ENCODE measurements at places on chromosomes 12 and 14. TPM values are rescaled to one million over a fixed set of nuclear protein-coding genes. Genes with fewer than 3 reads are reported as not detected.

DNA sequence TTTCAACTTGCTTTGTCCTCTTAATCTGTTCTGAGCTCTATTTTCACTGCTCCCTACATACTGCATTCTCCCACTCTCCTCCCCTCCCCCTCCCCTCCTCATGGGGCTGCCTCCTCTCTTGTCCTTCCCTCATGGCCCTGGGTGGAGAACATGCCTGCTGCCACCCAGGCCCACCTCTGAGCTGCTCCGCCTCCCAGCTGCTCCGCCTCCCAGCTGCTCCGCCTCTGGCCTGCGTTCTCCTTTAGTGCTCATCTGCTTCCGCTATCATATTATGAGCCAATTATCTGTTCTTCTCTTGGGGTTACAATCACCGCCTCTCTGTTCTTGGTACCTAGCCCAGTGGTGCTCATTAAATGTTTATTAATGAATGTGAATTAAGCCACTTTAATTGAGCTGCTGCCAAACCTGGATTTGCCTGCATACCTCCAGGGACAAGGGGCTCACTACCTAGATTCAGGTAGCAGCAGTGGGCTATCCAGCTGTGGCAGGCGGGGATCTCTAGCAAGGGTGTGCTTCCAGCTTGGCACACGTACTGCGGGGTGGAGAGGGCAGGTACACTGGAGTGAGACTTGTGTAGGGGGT lies 32.0 kb upstream of the FAM181A start:
- no peak for DNase-seq

DNA sequence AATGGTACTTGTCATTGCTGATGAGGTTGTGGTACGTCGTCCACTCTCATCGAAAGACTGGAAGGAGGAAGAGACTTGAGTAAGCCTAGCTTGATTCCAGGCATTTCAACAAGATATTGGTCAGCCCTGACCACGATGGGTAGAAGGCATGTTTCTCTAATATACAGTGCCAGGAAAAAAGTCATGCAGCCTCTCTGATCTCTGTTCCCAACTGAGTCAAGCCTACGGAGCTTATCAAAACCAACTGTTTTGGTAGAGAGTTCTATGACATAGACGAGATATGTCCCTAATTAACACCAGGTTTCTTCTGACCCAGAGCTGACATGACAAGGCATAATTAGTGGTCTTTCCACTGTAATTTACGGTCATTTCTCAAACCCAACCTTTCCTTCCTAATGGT lies 58.5 kb downstream of the NIN start:
- DNase-seq, result no peak

DNA sequence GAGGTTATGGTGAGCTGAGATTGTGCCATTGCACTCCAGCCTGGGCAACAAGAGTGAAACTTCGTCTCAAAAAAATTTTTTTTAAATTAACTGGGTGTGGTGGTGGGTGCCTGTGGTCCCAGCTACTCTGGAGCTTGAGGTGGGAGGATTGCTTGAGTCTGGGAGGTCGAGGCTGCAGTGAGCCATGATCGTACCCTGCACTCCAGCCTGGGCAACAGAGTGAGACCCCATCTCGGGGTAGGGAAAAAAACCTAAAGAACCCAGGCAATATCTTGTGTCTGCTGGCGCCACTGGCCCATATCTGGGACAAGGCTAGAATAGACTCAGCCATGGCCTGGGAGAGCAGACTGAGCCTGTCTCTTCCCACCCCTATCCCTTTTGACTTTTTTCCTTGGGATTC lies 9.1 kb upstream of the GPRC5A start:
- no peak for DNase-seq

DNA sequence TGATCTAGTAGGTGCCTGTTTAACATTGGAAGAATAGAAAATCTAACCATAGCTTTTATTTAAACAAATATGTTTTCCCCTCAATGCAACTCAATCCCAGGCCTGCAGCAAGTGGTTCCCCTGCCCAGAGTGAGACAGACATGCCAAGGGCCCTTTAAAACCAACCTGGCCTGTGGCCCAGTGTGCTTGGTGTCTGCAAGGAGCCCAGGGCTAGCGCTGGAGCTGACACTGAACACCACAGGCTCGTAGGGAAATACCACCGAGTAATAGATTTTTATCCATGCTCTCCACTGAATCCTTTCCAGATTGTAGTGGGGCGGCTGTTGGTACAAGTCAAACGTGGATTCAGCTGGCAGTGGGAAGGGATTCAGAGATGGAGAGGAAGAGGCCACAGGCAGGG lies 95.6 kb upstream of the NRXN3 start:
- DNase-seq, result no peak

Gene RPGRIP1
- 0.14 TPM for total RNA-seq

Gene CEP290
- 7.9 TPM for total RNA-seq

Gene FUT8
- total RNA-seq, result 49.7 TPM

Gene SMIM41
- not detected for total RNA-seq

Gene PAPLN
- 16.5 TPM for total RNA-seq
